ENCODE measurements at places on chromosomes 2 and 18. TPM values are rescaled to one million over a fixed set of nuclear protein-coding genes. Genes with fewer than 3 reads are reported as not detected.

GRCh38 chr2:12164689-12165088 is 418.3 kb downstream of the LPIN1 start:
- no peak overlapping the region for H3K4me3 ChIP-seq
- H3K27me3 ChIP-seq = no peaks in the 10 kb centered on the region
- no peak for DNase-seq
- H3K36me3 ChIP-seq = no peaks in the 10 kb centered on the region

- H3K36me3 ChIP-seq = peaks cover 41% of the 10 kb centered on the region
- no peak overlapping the region for H3K4me3 ChIP-seq
- no peak for DNase-seq
- no peaks in the 10 kb centered on the region for H3K27me3 ChIP-seq
Measured at GRCh38 chr2:1671916-1672315, 72.4 kb downstream of the PXDN start.

DNA sequence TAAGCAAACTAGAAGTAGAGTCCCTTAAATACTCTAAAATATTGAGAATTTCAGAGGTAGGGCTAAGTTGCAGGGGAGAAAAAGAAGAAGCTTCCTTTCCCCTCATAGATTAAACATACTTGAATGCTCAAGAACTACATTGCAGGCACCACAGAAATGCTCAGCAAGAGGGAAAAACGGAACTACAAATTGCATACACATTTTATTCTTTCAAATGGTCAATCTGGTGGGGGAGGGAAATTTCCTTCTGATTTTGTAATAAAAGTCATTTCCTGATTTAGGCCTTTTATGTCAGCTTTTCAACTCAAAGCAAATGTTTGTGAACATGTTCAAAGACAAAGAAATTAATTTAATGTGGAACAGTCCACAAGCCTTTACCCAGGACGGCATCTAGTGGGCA is 33.0 kb downstream of the FARSB start:
- H3K27ac ChIP-seq = no peak overlapping the region
- no peak overlapping the region for H3K4me3 ChIP-seq
- DNase-seq = no peak

- H3K4me1 ChIP-seq = peaks cover 26% of the 10 kb centered on the region
- H3K36me3 ChIP-seq = no peaks in the 10 kb centered on the region
- H3K27me3 ChIP-seq = no peaks in the 10 kb centered on the region
- H3K4me3 ChIP-seq = peak overlapping the region; percentile 78
- peak overlapping the region; percentile 87 for H3K27ac ChIP-seq
Measured at GRCh38 chr2:240559286-240559685, 871 bp upstream of the DUSP28 start.

DNA sequence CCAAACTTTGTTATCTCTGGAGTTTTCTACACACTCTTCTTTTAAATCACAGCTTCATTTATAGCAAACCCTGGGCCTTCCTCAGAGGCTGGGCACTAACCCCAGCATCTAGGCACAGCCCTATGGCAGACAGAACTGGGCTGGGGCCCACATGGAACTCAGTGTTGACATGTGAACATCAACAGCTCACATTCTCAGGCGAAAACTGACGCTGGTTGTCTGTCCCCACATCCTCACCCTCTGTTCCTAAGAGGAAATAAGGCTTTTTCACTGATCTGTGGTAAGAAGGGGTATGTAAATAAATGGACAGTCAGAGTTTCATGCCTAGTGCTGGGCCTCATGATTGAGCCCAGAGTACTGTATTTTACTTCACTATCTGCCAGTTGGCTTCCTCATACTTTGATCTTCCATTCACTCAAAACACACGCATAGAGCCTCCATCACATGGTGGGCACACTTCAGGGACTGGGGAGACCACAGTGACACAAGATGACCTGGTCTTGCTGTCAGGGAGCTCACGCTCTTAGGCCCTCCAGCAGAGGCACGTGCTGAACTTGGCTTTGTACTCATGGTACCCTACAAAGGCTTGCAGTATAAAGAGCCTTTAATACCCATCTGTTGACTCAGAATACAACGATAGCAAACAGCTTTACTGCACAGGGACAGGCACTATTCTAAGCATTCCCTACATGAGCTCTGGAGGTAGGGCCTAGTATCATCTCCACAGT is 43.0 kb downstream of the EFEMP1 start:
- H3K4me3 ChIP-seq = no peak overlapping the region
- DNase-seq = no peak
- peaks cover 69% of the 10 kb centered on the region for H3K36me3 ChIP-seq
- peaks cover 74% of the 10 kb centered on the region for H3K4me1 ChIP-seq
- no peaks in the 10 kb centered on the region for H3K27me3 ChIP-seq

GRCh38 chr2:226526716-226527115 is 272.9 kb downstream of the IRS1 start:
- H3K27ac ChIP-seq = no peak overlapping the region
- no peaks in the 10 kb centered on the region for H3K4me1 ChIP-seq
- no peaks in the 10 kb centered on the region for H3K27me3 ChIP-seq
- no peaks in the 10 kb centered on the region for H3K36me3 ChIP-seq
- DNase-seq = peak; percentile 2

DNA sequence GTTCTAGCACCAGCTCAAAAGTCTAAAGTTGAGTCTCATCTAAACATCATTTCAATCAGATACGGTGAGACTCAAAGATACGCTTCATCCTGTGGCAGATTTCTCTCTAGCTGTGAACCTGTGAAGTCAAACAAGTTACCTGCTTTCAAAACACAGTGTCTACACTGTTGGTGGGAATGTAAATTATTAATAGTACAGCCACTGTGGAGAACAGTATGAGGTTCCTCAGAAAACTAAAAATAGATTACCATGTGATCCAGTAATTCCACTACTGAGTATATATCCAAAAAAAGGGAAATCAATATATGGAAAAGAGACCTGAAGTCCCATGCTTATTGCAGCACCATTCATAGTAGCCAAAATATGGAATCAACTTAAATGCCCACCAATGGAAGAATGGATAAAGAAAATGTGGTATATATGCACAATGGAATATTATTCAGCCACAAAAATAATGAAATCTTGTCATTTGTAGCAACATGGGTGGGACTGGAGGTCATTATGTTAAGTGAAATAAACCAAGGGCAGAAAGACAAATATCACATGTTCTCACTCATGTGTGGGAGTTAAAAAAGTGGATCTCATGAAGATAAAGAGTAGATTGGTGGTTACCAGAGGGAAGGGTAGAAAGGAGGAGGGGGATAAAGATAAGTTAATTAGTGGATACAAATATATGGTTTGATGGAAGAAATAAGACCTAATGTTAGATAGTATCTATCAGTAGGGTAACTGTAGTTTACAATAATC is 11.7 kb downstream of the UBR3 start:
- H3K4me3 ChIP-seq = no peak overlapping the region
- no peak for DNase-seq
- H3K27me3 ChIP-seq = no peaks in the 10 kb centered on the region
- no peaks in the 10 kb centered on the region for H3K36me3 ChIP-seq
- H3K27ac ChIP-seq = no peak overlapping the region
- H3K4me1 ChIP-seq = no peaks in the 10 kb centered on the region

DNA sequence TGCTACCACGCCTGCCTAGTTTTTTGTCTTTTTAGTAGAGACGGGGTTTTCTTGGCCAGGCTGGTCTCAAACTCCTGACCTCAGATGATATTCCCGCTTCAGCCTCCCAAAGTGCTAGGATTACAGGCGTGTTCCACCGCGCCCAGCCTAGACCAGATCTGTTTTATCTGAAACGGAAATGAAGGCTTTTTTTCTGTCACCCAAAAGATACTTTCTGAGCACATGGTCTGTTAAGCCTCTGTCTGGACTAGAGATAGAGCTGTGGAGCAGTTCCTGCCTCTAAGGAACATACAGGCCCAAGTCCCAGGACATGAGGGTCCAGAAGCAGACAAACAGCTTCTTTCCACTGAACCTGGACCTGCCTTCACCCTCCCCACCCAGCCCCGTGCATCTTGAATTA is 43.6 kb upstream of the PTMA start:
- H3K27me3 ChIP-seq = no peaks in the 10 kb centered on the region
- no peak for DNase-seq
- H3K4me3 ChIP-seq = no peak overlapping the region
- H3K4me1 ChIP-seq = peaks cover 5% of the 10 kb centered on the region

GRCh38 chr2:223076573-223076972 is 24.6 kb downstream of the KCNE4 start:
- H3K27ac ChIP-seq = peak overlapping the region; percentile 45
- no peak overlapping the region for H3K4me3 ChIP-seq
- H3K4me1 ChIP-seq = peaks cover 8% of the 10 kb centered on the region
- DNase-seq = peak; percentile 78
- no peaks in the 10 kb centered on the region for H3K36me3 ChIP-seq

DNA sequence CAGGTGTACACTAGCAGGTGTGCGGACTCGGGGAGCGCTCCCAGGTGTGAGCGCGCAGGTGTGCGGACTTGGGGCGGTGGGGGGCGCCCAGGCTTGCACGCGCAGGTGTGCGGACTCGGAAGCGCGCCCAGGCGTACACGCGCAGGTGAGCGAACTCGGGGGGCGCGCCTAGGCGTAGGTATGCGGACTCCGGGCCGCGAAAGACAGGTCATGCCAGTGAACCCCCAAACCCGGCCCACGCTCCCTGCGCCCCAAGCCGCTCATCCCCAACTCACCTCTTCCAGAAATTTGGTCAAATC is 342 bp downstream of the CYB5A start:
- DNase-seq = no peak
- no peaks in the 10 kb centered on the region for H3K27me3 ChIP-seq
- H3K27ac ChIP-seq = no peak overlapping the region
- H3K36me3 ChIP-seq = no peaks in the 10 kb centered on the region
- peak overlapping the region; percentile 81 for H3K4me3 ChIP-seq
- peaks cover 23% of the 10 kb centered on the region for H3K4me1 ChIP-seq

GRCh38 chr2:61465045-61465444 is 5.8 kb downstream of the USP34 start:
- no peaks in the 10 kb centered on the region for H3K27me3 ChIP-seq
- H3K27ac ChIP-seq = no peak overlapping the region
- peaks cover 16% of the 10 kb centered on the region for H3K4me1 ChIP-seq
- no peak overlapping the region for H3K4me3 ChIP-seq

DNA sequence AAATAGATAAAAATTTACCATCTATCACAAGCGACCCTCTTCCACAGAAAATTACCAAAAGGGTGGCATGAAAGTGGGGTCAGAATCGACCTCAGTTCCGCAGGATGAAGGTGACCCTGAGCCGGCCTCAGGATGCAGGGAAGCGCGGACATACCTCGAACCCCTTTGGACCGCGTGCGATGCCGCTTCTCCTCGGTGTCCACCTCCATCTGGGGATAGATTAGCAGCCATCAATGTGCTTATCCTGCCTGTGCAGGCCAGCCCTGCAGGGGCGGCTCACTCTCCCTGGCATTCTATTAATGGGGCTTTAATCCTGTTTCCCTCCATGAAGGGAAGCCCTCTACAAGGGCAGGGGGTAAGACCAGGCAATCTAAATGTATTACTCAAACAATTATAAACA is 235.3 kb upstream of the PXDN start:
- no peaks in the 10 kb centered on the region for H3K4me1 ChIP-seq
- H3K4me3 ChIP-seq = no peak overlapping the region
- no peaks in the 10 kb centered on the region for H3K36me3 ChIP-seq
- no peak overlapping the region for H3K27ac ChIP-seq
- DNase-seq = no peak
- no peaks in the 10 kb centered on the region for H3K27me3 ChIP-seq

DNA sequence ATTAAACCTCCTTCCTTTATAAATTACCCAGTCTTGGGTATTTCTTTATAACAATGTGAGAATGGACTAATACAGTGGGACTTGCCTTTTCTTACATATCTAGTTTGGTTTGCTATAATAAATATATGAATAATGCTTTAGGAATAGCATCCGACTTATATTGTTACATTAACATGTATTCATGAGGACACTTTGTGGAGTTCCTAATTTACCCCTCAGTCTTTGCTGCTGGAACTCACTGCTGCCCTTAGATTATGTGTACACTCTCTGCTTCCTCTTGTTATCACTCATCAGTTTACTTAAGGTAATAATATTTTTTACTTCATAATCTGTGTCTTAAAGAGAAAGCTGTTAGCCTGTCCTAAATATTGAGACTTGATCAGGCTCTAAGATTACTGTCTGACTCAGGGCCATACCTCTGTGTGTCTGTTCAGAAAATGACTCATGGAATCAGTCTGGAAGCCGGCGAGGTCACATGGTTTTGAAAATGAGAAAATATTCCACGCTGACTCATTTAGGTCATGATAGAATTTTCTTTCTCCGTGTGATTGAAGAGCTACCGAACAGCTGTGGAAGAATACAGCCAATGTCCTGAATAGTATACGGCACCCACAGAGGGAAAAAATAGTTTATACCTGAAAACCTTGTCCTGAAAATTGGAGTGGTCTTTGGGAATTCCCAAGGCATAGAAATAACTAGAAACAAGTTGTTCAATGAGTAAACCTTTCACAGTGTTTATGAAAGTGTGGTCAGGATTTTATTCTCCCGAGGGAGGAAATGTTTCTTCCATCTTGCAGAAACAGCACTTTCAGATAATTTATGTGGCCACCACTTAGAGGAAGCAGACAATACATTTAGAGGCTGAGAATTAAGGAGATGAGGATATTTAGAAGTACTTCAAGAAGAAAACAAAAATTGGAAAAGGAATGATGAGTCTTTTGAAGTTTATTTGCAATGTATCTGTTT is 156.4 kb downstream of the DSEL start:
- no peaks in the 10 kb centered on the region for H3K27me3 ChIP-seq
- H3K4me3 ChIP-seq = peak overlapping the region; percentile 71
- H3K27ac ChIP-seq = peak overlapping the region; percentile 63
- DNase-seq = peak; percentile 97
- no peaks in the 10 kb centered on the region for H3K36me3 ChIP-seq

DNA sequence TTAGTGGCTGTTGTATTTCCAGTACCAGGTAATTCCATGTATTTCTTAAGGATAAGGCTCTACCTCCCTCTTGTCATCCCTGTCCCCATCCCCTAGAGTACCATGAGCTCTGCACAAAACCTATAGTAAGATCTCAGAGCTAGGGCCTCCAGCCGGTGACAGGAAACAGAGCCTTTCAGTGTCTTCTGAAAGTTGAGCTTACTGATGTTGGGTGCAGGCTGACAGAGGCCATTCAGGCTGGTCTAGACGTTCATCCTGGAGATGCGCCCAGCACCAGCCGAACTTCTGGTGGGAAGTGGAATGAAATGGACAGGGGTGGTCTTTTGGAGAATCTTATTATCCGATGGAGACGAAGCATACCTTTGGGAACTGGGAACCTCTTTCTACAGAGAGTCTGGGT is 16.7 kb upstream of the LYPD6B start:
- H3K4me3 ChIP-seq = no peak overlapping the region
- no peaks in the 10 kb centered on the region for H3K27me3 ChIP-seq
- no peaks in the 10 kb centered on the region for H3K4me1 ChIP-seq
- no peak for DNase-seq

GRCh38 chr18:11866764-11867163 is 15.6 kb downstream of the CHMP1B start:
- H3K27ac ChIP-seq = no peak overlapping the region
- H3K36me3 ChIP-seq = no peaks in the 10 kb centered on the region
- H3K4me1 ChIP-seq = no peaks in the 10 kb centered on the region
- no peak overlapping the region for H3K4me3 ChIP-seq
- H3K27me3 ChIP-seq = no peaks in the 10 kb centered on the region
- DNase-seq = no peak

GRCh38 chr2:104952976-104953375 is 84.9 kb upstream of the MRPS9 start:
- no peak for DNase-seq
- H3K27ac ChIP-seq = no peak overlapping the region
- H3K27me3 ChIP-seq = no peaks in the 10 kb centered on the region
- H3K4me3 ChIP-seq = no peak overlapping the region

SOCS6 gene
- total RNA-seq = 48.1 TPM

NDUFV2 gene
- total RNA-seq = 80.7 TPM

CRYBA2 gene
- total RNA-seq = not detected

All from GM23248 (cell line).